ENCODE measurements at places on chromosomes 2 and 18.

- no peak for DNase-seq
Observed at GRCh38 chr2:187102381-187102780, 253.4 kb upstream of the ZSWIM2 start.

DNA sequence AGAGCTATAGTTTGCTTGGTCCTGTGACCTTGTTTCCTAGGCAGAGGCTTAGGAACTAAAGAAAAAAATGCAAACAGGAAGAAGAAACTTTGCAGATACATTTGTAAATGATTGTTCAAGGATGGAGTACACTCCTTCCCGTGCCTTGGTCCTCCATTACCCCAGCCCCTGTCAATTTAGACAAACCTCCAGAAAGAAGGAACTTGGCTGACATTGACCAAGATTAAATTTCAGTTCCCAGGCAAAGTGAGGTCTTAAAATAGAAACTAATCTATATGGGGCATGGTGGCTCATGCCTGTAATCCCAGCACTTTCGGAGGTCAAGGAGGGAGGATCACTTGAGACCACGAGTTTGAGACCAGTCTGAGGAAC, 179.9 kb upstream of the FN1 start:
- DNase-seq = no peak

DNA sequence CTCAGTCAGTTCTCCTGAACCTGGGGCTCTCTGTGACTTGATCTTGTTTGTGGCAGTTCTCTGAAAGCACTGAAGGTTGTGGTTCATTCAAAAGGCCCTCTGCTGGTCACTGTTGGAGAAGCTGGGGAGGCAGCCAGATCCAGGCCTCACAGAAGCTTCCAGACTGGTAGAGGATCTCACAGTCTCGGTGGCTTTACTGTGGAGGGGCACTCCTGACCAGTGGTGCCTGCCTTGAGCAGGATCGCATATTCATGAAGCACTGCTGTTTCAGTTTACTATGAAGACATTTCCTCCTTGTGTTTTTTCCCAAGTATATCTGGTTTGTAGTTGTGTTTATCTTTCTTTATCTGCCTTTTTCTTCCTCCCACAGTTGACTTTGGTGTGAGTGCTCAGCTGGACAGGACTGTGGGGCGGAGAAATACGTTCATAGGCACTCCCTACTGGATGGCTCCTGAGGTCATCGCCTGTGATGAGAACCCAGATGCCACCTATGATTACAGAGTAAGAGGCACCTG, 133.9 kb downstream of the MAP4K4 start:
- peak; percentile 71 for DNase-seq

- DNase-seq = no peak
Observed at GRCh38 chr2:134333646-134334189, 79.8 kb downstream of the MGAT5 start.

DNA sequence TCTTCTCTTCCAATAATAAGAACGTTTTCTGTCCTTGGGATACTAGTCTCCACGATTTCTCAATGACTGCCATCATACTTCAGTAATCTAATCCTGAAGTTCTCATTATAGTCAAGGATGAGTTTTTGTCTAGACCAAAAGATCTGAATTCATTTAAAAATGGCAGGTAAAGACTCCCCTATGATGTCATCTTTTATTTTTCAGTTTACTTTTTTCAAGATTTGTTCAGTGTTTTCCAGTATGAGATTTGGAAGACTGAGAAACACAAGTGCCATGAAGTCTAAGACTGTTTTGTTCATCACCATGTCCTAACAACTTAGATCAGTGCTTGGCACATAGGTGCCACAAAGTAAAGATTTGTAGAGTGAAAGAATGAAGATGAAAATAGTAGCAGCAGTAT, 35.8 kb upstream of the PPP4R3B start:
- no peak for DNase-seq

- DNase-seq = peak; percentile 50
Observed at GRCh38 chr2:144390424-144391020, 129.4 kb downstream of the ZEB2 start.

DNA sequence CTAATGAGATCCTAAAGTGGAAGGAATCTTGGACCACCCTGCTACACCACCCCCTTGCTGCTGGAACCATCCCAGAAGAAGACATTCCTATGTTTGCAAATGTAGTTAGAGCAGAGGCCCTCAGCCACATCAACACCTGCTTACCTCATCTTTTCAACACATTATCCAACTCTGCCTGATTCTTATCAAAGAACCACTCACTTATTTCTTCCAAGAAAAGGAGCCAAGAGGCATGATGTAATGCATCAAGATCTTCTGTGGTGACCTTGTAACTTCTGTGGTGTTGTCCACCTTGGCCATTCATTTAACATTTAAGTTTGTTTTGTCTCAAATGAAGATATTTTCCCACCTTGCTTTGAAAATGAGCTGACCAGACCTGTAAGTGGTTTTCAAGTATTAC, 338.1 kb downstream of the CTNNA2 start:
- no peak for DNase-seq

GRCh38 chr2:241205086-241205485, 16.6 kb downstream of the ANO7 start:
- no peak for DNase-seq

GRCh38 chr2:240619506-240620148, 5.7 kb upstream of the GPR35 start:
- DNase-seq = no peak

GRCh38 chr18:41969881-41970280, 14.8 kb downstream of the PIK3C3 start:
- no peak for DNase-seq

- no peak for DNase-seq
Observed at GRCh38 chr2:165804719-165805118, 10.7 kb upstream of the GALNT3 start.

Data from AG20443 (cell line).